ENCODE measurements at places on chromosomes 1 and 21.

- DNase-seq, result peak; percentile 75
Observed at GRCh38 chr1:86866665-86867064, 47.3 kb downstream of the SELENOF start.

DNA sequence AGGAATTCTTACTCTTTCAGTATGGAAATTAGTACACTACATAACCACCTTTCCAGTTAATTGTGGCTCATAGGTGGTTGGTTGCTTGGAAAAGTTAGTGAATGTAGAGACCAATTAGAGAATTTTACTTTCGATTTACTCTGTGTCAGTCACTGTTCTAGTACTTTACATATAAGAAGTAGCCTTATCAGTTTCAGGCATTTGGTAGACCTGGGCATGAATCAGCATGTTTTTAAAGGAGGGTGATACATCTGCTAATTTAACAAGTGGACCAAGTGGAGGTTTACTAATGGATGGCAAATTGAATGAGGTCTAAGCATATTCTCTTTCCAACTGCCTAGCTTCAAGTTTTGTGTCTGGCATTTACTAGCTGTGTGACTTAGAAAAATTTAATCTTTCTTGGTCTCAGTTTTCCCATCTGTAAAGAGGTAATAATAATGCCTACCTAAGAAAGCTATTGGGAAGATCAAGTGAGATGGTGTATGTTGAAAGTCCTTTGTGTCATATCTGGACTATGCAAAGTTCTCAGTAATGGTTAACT lies 1158.6 kb downstream of the PLA2G4A start:
- no peak for DNase-seq

DNA sequence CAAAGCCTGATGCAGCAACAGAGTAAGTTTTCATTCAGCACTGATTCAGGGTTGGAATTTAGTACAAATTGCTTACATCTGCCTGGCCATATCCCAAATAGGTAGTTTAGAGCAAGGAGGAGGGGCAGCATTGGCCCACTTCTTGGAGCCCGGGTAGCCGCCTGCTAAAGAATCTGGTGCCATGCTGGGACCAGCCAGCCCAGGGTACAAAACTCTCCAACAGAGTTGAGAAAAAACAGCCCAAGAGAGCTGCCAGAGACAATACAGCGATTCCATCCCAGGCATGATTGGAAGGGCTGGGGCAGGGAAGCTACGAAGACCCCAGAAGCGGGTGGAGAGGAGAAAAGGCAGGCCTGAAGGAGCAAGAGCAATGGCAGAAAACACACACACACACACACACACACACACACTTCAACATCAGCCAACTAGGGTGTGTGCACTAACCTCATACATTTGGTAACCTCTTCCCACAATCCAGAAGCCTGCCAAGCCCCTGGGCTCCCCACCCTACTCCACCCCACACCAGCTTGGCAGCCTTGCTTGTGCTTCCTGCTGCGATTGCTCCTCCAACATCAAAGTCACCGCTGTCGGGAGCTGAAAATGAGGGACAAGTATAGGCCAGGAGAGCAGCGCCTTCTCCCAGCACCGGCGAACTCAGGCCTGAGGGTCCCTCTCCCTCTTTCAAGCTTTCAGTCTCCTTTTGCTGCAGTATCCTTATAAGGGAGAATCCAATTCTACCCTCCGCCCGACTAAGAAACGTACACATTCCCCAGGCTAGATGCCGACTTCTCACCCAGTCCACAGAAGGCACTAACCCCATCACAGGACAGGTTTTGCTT lies 1.2 kb downstream of the PIK3C2B start:
- peak; percentile 69 for DNase-seq

- DNase-seq, result no peak
Observed at GRCh38 chr1:63413394-63413793, 46.0 kb downstream of the ALG6 start.

DNA sequence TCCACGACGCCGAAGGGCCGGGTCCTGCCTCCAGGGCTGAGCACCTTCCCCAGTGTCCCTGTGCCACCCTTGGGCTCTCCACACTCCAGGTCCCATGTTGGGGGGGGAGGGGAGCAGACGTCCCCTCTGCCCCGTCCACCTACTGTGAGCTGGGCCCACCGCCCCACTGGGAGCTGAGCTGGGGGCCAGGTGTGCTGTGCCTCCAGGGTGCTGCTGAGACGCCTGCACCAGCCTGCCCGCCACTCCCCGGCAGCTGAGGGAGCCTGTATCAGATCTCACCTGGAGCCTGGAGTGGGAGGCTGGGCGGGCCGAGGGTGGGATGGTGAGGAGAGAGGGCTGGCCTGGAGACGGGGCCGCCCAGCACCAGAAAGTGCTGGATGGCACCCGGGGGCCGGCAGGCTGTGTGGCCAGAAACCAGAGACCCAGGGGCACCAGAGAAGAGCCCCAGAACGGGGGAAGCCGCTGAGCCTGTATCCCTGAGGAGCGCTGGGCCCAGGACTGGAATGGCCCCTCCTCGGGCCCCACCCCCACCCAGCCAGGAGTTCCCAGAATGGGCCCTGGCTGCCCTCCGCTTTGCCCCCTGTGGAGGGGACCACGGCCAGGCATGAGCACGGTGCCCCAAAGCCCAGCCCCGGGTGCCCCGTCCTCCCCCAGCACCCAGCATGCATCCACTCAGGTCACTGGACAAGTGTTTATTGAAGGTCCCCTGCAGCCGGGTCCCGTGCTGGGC lies 3.4 kb downstream of the TNFRSF18 start:
- no peak for DNase-seq

- DNase-seq, result peak; percentile 35
Observed at GRCh38 chr1:109327285-109327684, 20.5 kb upstream of the MYBPHL start.

DNA sequence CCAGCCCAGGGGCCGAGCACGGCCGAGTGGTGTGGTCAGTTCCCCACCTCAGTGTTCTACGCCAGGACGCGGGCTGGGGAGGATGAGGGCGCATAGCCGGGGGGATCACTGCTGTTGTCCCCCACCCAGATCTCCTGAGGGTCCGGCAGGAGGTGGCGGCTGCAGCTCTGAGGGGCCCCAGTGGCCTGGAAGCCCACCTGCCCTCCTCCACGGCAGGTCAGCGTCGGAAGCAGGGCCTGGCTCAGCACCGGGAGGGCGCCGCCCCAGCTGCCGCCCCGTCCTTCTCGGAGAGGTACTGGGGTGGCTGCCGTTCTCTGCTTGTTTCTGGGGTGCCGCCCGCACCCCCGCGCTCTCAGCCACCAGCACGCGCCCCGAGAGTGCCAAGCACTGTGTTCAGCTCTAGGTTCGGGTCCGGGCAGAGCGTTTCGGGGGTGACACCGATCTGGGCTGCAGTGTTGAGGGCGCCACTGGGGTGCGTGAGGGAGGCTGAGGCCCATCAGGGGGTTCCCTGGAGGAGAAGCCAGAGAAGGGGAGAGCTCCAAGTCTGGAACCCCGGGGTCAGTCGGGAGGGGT lies 17.4 kb downstream of the SAMD11 start:
- peak; percentile 27 for DNase-seq

DNA sequence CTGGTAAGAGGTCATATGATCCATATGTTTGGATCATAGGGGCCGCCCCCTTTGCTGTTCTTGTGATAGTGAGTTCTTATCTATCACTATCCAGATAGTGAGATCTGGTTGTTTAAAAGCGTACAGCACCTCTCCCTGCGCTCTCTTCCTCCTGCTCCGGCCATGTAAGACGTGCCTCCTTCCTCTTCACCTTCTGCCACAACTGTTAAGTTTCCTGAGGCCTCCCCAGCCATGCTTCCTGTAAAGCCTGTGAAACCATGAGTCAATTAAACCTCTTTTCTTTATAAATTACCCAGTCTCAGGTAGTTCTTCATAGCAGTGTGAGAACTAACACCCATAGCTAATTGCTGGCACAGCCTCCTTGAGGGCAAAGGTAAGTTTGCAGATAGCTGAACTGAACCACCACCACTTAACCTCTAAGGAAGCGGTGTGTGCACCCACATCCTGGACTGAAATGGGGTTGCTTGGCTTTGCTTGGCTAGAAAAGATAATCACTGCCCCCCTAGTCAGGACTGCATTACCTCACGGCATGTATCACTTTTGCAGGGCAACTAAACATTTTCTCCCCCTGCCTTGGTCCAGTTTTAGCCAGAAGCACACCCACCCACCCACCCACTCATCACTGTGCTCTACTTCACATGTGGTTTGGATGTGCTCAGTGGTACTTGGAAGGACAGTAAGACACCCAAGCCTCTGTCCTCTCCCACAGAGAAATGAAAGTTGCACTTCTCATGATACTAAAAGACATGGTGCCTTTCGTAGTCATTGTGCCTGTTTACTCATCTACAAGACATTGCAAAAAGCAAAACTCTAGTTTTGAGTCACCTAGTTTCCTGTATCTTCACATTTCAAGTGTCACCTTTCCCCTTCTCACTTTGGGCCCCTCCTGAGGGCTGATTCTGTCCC lies 23.1 kb upstream of the PTAFR start:
- DNase-seq, result no peak

DNA sequence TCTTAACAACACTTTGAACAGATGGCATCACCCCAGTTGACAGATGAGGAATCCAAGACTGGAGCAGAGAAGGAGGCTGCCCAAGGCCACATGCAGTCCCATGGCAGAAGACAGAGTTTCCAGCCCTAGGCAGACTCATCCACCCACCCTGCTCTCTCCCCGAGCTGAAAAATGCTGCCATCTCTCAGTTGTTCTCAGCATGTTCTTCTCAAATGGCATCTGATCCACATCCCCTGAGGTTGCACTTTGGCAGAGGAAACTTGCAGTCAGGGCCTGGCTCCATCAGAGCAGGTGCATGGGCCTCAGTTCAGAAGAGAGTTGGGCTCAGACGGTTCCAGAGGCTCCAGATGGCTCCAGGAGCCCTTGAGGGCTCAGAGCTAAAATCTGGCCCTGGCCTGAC lies 709.4 kb downstream of the MATN1 start:
- no peak for DNase-seq

- no peak for DNase-seq
Observed at GRCh38 chr1:5916572-5917280, 75.5 kb downstream of the NPHP4 start.

- DNase-seq, result peak; percentile 90
Observed at GRCh38 chr1:156689035-156689952, 12.1 kb upstream of the NES start.

DNA sequence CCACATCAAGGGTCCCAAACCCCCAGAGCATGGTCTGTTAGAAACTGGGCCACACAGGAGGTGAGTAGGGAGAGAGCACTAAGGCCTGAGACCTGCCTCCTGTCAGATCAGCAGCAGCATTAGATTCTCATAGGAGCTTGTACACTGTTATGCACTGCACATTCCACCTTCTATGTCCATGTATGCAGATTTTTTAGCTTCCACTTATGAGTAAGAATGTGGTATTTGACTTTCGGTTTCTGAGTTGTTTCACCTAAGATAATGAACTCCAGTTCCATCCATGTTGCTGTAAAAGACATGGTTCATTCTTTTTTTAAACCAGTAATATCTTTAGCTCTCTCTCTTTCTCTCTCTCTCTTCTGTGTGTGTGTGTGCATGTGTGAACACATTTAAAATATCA lies 663 bp upstream of the GBP6 start:
- peak; percentile 15 for DNase-seq

DNA sequence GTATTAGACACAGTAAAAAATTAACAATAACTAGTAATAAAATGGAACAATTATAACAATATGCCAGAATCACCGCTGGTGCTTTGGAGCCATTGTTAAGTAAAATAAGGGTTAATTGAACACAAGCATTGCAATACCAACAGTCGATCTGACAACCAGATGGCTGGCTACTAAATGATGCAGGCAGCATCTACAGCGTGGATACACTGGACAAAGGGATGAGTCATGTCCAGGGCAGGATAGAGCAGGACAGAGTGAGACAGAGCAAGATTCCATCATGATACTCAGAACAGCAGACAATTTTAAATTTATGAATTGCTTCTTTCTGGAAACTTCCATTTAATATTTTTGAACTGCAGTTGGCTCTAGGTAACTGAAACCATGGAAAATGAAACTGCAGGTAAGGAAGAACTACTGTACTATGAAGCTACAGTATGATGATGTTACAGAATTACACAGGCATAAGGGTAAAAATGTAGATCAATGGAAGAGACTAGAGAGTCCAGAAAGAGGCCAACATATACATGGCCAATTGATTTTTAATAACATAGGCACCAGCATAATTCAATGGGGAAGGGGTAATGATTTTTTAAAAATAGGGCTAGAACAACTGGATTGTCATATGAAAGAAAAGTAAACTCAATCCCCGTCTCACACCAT lies 168.7 kb downstream of the RRAGC start:
- peak; percentile 8 for DNase-seq

- peak; percentile 77 for DNase-seq
Observed at GRCh38 chr1:224106568-224107281, 7.2 kb upstream of the FBXO28 start.

- peak; percentile 68 for DNase-seq
Observed at GRCh38 chr1:50929376-50929958, 30.6 kb downstream of the FAF1 start.

DNA sequence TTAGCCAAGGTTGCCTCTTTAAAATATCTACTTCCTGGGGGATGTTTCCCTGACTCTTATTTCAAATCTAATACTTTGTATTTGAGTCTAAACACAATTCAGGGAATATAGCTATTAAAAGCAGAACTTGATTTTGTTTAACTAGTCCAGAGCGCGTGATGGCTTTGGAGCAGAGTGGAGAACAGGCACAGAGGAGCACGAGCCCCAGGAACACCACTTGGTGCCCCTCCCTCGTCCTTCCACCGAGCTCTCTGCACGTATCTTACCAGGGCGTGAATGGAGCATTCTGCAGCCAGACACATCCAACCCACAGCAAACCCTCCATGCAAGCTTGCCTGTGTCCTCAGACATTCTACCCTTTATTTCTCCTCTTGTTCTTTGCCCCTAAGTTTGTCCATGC lies 14.1 kb downstream of the KIF26B start:
- no peak for DNase-seq

GRCh38 chr21:45262616-45263015 lies 25.1 kb downstream of the POFUT2 start:
- no peak for DNase-seq

- DNase-seq, result peak; percentile 86
Observed at GRCh38 chr1:81801651-81802456, 1.1 kb downstream of the ADGRL2 start.

- DNase-seq, result no peak
Observed at GRCh38 chr21:43664358-43664757, 5.0 kb downstream of the RRP1B start.

- DNase-seq, result peak; percentile 98
Observed at GRCh38 chr1:150162862-150163706, 13.4 kb downstream of the PLEKHO1 start.

DNA sequence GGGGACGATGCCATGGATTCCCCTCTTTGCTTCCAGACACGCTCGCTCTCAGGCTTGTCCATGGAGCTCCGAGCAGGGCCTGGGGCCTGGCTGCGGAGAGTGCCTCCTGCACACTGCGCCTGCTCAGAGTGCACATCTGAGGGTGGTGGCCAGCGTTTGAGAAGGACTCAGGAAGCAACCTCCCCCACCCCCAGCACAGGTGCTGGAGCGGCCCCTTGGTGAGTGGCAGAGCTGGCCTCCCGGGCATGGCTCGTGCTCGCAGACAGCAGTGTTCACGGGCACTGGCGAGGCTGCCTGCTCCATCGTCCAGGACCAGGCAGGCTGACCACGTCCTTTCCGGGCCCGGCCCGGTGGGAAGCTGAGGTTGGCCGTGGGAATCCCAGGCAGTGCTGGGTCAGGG lies 2.8 kb downstream of the SPATC1L start:
- DNase-seq, result no peak

Data from GM23248 (cell line).